ENCODE measurements at places on chromosomes 1 and 21.

GRCh38 chr1:24762133-24762676, 17.0 kb downstream of the CLIC4 start:
- no peak for ATAC-seq

- ATAC-seq, result peak; percentile 82
Measured at GRCh38 chr21:35342440-35342839, 293.3 kb upstream of the RUNX1 start.

- ATAC-seq, result peak; percentile 61
Measured at GRCh38 chr1:224542783-224543440, 73.2 kb upstream of the CNIH3 start.

DNA sequence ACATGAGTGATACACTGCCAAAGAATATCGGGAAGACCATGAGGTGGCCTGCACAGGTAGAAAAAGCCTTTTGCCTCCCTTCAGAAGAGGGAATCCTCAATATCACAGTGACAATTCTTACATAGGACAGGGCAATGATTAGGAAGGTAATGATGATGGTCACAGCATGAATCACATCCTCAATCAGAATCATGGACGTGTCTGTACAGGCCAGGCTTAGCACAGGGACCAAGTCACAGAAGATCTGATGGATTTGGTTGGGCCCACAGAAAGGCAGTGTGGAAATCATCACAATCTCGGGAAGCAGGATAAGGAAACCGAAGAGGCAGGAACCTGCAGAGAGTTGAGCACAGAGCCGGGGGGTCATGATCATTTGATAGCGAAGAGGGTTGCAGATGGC, 3.2 kb downstream of the OR6K3 start:
- no peak for ATAC-seq

- ATAC-seq, result peak; percentile 57
Measured at GRCh38 chr1:77948841-77949424, 29.9 kb downstream of the FUBP1 start.

- no peak for ATAC-seq
Measured at GRCh38 chr1:81432654-81433109, 368.1 kb upstream of the ADGRL2 start.

DNA sequence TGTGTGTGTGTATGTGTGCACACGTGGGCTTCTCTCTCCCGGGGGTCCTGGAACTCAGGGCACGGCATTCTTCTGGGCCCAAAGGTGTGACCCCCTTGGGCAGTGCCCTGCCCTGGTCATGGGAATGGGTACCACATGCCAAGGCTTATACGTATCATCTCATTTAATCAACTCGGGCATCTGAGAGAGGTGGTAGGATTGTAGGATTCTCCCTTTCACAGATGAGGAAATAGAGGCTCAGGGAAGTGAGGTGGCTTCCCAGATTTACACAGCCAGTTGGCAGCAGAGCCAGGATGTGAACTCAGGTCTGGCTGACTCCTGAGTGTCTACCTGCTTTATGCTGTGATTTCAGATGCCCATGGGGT, 15.2 kb downstream of the MYOM3 start:
- ATAC-seq, result no peak

DNA sequence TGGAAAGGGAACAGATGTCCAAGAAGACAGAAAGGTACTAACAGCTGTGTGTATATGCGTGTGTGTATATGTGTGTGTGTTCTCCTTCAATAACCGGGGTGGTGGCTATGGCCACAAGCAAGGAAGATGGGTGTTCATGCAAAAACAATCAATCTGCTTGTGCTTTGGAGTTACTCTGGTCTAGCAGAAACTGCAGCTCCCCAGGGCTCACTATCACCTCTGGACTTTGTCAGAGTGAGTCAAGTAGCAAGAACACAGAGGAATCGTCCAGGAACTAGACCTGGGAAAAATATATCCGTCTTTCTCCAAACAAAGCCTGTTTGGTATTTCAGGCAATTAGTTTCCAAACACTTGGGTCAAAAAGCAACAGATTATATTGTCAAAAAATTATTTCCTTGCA, 68.6 kb downstream of the GNG12 start:
- no peak for ATAC-seq

DNA sequence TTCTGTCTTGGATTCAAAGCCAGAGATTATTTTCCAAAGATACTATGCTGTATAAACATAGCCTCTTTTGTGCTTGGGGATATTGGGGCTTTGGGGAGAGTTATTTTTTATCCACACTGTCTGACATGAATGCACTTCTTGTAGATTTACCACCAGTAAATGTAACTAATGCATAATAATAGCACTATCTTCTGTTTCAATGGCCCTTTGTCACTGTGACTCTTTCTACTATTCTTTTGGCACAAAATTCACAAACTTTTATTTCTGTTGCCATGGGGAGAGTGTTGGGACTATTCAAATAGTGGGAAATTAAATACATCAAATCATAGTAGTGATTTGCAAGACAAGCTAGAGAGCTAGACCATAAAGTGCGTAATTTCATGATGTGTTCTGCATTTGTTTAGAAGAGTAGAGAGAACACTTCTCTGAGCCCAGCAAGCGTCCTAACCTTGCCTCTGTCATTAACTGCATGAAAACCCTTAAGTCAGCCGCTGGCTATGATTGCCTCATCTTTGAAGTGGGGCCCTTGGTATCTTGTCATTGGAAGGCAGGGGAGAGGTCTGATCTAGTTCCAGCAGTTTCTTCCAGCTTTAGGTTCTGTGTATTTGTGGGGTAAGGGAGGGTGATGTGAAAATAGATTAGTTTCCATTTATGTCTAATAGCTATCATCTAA, 154.4 kb downstream of the HHAT start:
- ATAC-seq, result no peak

DNA sequence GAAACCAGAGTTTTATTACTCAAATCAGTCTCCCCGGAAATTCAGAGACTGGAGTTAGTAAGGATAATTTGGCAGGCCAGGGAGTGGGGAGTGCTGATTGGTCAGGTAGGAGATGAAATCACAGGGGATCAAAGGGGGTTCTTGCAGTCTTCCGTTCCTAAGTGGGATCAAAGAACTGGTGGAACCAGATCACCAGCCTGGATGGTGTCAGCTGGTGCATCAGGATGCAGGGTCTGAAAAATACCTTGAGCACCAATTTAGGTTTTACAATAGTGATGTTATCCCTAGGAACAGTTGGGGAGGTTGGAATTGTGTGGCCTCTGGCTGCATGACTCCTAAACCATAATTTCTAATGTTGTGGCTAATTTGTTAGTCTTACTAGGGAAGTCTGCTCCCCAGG, 1.4 kb upstream of the CD101 start:
- no peak for ATAC-seq

DNA sequence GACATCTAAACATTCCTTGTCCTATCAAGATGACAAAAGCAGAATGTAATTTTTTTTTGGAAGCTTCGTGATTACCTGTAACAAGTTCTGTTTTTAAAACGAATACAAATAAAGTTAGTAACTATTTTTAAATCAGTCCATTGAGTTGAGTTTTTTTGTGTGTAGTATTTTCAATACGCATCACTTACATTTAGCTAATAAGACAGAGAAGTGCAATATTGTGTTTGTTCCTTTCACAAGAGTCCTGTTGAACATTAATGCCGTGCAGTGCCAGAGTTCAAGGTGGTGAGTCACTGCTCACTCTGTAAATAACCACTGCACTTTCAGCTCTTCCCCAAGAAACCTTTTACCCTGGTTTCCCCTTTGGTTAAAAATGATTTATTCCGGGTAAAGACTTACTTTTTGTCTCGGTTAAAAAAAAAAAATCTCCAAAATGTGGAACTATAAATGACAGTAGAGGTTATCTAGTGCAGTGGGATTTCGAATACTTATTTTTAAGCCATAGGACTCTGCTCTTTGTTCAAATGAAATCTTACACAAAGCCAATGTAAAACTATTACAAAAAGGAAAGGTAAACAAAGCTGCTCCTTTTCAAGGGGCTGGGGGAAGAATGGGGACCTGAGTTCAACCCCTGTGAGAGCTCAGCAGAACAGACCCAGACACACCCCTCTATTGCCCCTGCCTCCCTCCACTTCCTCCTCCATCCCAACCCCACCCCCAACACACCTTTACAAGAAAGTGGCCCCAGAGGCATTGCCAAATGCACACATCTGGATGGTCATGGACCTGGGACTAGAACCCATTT, 14.8 kb upstream of the NCMAP start:
- peak; percentile 73 for ATAC-seq
